Stimulated activated CD8-positive, alpha-beta memory T cell treated with anti-CD3 and anti-CD28 coated beads, Interleukin-7, amount 100 ng/mL, for 1 hour (primary cell): ENCODE measurements at places on chromosomes 1 and 21.
A peak's percentile ranks its signal among the peaks of the same experiment; 100 is the strongest.

- DNase-seq: no peak
These were observed 289.6 kb downstream of the PTPRU start for GRCh38 chr1:29525941-29526340.

GRCh38 chr1:175863299-175864050 lies 120.1 kb upstream of the TNR start:
- DNase-seq: no peak

DNA sequence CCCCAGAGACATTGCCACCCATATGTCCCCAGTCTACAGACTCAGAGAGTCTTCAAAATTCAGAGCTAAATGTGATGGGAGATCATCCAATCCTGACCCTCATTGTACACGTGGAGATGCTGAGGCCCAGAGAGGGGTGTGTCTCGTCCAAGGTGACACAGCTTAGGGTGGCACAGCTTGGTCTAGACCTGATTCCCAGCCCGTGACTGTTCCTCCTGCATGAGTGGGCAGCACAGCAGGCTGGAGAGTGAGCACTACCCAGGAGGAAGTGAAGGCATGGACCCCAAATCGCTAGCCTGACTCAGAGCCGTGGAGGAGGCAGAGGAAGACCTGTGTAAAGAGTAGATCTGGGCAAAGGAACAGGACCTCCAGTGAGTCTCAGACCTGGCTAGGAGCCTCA lies 16.4 kb downstream of the S100A7 start:
- no peak for DNase-seq

DNA sequence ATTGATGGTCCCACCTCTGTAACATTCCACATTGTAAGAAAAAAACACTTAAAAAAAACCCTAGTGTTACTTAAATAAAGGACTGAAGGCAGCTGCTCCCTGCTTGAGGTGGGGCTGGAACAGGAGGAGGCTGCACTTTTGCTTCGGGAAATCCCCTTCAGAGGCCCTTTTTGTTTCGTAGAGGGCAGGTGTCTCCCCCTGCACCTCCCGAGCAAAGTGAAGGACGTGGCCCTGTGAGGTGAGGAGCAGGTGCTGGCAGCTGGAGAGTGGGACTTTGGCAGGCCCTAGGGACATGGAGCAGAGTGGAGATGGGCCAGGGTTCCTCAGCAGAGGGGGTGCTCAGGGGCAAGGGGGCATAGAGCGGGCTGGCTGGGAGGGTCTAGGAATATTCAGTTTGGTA lies 33.4 kb upstream of the WNT4 start:
- no peak for DNase-seq

GRCh38 chr1:229892515-229893117 lies 174.4 kb upstream of the GALNT2 start:
- DNase-seq: no peak

DNA sequence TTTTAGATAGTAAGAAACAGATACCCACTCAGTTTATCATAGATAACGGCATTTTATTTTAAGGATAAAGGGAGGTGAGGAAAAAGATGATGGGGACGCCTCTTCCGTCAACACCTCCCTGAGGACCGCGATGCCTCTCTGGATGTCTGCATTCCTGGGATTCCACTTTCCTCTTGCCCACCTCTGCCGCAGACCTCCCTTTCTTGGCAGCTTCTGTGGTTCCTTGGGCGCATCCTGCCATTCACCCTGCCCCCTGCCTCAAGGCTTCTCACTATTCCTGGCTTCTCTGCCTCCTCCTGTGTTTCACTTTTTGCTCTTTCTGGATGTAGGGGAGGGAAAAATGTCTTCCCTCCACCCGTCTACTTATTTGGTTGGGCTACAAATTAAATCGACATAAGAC lies 19.9 kb downstream of the HUNK start:
- DNase-seq: no peak

DNA sequence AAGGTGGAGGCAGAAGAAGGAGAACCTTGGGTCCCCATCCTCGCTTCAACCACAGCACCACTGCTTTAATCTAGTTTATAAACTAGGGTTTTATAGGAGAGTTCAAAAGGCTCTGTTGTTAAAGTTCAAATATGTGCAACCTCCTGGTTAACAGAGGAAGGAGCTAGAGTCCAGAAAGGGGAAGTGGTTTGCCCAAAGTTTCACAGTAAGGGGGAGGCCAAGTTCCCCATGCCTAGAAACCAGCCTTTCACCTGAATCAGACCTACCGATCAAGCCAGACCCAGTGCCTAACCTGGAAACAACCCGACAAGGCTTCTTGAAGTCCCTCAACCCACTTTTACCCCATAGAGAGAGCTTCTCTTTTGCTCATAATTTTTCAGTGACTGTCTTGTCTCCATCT lies 106.5 kb downstream of the PLPP3 start:
- DNase-seq: no peak

DNA sequence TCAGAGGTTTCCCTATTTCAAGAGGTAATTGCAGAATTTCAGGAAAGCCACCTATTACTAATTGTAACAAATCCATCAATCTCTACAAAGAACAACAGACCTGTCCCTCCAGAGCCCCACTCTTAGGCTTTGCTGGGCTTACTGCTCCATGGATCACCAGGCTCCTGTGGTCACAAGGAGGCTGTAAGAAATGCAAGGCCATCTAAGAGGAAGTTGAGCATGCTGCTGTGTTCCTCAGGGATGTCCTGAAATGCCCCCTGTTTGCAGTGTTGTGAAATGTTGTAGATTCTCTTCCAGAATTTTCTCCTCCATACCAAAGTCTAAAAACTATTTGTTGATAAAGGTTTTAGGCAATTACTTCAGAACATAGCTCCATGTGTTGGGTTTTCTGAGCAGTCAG lies 24.4 kb upstream of the DUSP23 start:
- no peak for DNase-seq

- DNase-seq: no peak
These were observed 76.1 kb downstream of the VCAM1 start for GRCh38 chr1:100795646-100795985.

DNA sequence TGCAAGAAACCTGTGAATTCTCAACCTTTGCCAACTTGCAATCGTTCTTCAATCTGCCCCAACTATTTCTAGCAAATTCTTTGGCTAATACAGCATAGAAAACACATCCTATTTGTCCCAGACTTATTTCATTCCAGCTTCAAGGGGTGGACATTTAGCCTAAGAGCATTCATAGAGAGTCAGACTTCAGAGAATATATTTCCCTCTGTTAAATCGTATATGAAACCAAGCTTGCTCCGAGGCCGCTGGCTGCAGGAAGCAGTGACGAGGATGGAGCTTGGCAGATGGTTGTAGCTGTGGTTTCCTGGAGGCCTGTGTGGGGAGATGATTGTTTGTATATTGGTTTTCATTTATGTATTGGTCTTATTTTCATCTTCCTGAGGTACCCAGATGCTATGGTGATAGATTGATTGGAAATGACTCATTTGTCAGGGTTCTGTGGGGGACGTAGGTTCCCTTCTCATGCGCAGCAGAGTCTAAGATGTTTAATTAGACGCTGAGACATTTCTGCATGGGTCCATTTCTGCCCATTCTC lies 26.1 kb downstream of the MAN1C1 start:
- DNase-seq: peak; percentile 39

- no peak for DNase-seq
These were observed 23.1 kb downstream of the SLC35A3 start for GRCh38 chr1:99992760-99993467.

- no peak for DNase-seq
These were observed 1.1 kb downstream of the VANGL2 start for GRCh38 chr1:160401487-160401805.

GRCh38 chr21:39564200-39564599 lies 48.5 kb upstream of the B3GALT5 start:
- DNase-seq: no peak

DNA sequence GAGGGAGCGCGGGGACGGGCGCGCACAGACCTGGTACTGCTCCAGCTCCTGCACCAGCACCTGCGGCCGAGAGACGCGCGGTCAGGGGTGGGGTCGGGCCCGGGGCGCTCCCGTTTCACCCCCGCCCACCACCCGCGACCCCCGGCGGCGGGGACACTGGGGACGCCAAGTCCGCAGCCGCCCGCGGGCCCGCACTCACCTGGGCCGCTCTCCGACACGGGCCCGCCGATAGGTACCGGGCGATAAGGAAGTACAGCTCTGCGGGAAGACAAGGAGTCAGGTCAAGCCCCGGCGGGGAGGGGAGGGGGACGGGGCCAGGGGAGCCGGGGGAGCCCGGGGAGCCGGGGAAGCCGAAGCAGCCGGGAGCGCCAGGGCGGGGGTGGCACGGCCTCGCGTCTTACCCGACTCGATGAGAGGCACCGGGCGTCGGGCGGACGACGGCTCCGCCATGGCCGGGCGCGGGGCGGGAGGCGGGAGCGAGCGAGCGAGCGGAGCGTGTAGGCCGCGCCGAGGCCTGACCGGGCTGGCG lies 326 bp downstream of the BRWD1 start:
- DNase-seq: no peak

DNA sequence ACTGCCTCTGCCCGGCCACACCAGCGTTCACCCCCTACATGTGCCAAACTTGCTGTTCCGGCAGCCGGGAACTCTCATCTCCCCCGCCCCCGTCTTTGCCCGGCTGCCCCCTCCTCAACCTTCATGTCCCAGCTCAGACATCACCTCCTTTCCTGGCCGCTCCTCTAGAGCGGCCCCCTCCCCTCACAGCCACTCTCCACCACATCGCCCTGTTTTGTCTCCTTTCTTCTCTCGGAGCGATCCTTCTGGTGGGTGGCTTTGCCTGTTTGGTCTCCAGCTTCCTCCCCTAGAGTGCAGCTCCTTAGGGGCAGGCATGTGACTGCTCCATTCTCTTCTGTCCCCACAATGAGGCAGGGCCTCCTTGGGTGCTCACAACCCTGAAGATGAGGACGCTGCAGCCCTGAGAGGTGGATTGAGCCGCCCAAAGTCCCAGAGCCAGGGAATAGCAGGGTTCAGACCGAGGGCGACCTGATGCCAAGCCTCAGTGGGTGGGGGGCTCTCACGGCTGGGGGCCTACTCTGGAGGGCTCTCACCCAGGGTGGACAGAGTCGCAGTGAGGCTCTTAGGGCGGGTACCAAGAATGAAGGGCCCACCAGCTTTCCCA lies 44.9 kb upstream of the ECE1 start:
- DNase-seq: no peak

DNA sequence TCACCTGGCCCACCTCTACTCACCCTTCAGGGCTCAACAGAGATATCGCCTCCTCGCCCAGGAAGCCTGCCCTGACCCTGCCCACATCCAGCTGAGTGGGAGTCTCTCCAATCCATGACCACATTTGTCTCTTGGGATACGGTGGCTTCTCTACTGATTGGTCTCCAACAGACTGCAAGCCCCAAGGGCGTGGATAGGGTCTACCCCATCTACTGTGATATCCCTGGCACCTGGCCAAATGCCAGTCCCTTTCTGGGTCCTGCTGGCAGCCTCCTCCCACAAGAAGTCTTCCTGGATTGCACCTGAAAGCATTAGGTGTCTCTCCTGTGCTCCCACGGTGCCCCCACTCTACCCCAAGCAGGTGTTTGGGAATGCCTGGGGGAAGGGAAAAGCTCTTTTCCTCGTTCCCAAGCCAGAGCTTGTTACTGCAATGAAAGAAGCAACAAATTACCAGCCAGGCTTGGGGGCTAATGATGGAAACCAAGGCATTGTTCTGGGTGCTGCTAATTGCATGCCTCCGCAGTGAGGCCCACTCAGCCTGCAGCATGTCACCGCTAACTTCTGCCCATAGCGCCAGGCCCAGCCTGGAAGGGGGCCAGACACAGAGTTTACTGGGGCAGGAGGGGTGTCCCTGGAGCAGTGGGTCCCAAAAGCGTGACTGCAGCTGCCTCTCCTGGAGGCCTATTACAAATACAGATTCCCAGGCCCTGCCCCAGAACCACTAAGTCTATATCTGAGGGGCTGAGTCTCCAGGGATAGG lies 90.7 kb upstream of the IFFO2 start:
- no peak for DNase-seq

GRCh38 chr21:20760221-20760620 lies 238.0 kb upstream of the NCAM2 start:
- DNase-seq: no peak

DNA sequence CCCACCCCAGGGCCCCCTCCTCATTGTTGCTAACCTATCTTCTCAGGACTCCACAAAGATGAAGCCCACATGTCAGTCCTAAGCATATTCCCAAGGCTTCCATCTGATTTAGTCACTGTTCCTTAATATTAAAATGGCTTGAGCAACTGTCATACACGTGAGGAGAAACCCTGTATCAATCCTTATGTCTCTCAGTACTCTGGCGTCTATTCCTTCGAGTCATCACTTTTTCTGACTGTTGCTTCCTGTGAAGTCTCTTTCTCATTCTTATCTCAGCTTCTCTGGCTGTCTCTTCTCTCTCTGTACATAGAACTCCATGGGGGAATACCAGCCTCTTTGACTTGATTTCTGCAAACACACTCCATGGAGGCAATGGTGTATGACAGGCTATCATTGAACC lies 98.4 kb downstream of the C4BPA start:
- DNase-seq: no peak

DNA sequence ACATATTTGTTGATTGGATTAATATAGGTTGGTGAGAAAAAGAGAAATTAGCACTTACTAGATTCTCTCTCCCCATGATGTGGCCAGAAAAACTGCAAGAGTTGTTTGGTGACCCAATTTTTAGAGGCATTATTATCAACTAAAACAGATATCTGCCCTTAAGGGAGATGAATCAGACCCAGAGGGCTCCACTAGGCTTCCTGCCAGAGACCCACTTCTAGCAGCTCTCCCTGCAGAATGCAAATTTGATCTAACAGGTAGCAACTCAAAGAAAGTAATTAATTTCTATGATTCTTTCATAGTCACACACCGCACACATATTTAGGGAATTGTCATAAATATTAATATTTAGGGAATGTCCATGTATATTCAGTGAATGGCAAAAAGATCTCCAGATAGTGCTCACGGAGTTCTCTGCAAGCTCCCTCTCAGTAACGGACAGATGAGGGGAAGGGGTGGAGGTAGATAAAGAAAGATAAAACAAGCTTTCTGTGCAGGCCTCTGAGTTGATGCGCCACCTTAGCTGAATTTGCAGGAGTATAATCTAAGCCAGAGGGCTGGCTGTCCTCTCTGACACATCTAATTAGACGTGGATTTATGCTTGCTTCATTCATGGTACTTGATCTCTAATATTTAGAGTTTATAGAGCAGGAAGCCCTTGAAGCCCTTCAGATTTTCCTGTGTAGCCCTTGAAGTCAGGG lies 84.1 kb upstream of the CCDC190 start:
- DNase-seq: no peak

DNA sequence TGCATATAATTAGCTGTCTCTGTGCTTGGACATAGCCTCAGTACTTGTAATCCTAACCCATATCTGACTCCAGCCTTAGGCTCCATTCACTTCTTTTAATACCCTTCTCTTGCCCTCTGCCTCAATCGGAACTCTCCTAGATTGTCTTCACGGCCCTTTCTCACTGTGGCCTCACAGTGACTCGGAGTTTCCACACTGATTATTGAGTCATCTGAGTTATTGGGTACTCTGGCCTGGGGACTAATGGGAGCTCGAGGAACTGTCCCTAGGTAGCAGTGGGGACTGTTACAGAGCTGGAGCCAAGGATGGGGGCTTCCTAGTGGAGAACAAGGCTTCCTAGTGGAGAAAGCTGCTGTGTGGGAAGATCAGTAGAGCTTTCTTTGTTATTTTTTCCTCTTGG lies 17.0 kb downstream of the TRAF5 start:
- DNase-seq: no peak
